Spleen (tissue), 13 donors: ENCODE measurements at places on chromosomes 5 and 9.

DNA sequence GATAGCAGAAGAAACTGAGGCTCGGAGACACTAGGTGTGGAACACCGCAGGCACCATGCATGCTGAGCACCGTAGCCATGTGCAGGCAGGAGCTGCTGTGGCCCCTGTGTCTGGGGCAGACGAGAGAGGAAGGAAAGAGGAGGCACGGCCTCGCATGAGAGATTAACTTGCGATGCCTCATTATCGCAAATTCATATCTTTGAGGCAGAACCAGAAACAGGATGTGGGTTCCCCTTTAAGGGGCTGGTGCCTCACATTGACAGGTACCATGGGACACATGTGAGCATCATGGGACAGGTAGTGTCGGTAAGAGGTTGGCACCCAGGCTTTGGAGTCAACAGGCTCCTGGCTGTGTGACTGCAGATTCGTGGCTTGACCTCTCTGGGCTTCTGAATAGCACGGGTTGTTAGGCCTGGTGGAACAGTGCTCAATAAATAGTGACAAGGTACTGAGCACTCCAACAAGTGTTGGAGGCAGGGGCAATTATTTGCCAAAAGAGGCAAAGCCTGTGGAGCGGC, 40.8 kb downstream of the NAIF1 start:
- no peak overlapping the region for H3K4me3 ChIP-seq
- no peaks in the 10 kb centered on the region for H3K27me3 ChIP-seq
- no peaks in the 10 kb centered on the region for H3K36me3 ChIP-seq
- peak overlapping the region; percentile 89 for H3K27ac ChIP-seq
- DNase-seq: peak; percentile 91

GRCh38 chr9:132486706-132487350, 76.8 kb downstream of the CFAP77 start:
- no peak overlapping the region for H3K27ac ChIP-seq
- H3K4me1 ChIP-seq: peaks cover 11% of the 10 kb centered on the region
- no peak for DNase-seq
- no peaks in the 10 kb centered on the region for H3K36me3 ChIP-seq

DNA sequence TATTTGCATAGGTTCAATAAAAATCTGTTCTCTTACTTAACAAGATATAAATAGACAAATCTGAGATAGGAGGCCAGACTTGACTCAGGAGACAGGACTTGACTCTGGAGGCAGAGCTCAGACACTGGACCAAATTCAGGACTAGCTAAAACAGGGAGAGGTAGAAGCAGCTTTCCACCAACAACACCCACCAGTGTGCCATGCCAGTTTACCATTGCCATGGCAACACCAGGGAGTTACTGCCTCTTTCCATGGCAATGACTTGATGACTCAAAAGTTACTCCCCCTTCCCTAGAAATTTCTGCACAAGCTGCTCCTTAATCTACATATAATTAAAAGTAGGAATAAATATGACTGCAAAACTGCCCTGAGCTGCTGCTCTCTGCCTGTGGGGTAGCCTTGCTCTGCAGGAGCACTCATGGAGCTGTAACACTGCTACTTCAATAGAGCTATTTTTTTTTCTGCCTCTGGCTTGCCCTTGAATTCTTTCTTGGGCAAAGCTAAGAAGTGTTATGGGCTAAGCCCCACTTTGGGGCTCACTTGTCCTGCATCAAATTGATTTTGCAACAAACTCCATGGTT, 473.0 kb downstream of the PLK2 start:
- no peaks in the 10 kb centered on the region for H3K27me3 ChIP-seq
- no peak for DNase-seq
- H3K4me3 ChIP-seq: no peak overlapping the region
- H3K4me1 ChIP-seq: no peaks in the 10 kb centered on the region

DNA sequence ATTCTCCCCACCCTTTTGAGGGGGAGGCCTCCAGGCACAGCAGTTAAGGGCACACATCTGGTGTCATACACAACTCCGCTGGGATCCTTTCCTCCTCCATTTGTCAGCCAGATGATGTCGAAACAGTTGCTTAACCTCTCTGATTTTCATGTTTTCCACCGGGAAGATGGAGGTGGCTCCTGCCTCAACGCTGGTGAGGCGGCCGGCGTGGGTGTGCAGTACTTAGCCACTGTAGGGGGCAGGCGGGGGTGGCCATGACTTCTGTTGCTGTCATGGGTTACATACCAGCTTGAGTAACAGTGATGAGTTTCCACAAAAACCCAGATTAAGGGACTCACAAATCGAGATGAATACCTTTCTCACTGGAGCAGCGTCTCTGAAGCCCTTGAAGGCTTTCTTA, 63.1 kb upstream of the EPB41L4B start:
- H3K27ac ChIP-seq: no peak overlapping the region
- no peak for DNase-seq
- H3K36me3 ChIP-seq: no peaks in the 10 kb centered on the region
- no peaks in the 10 kb centered on the region for H3K4me1 ChIP-seq
- H3K4me3 ChIP-seq: no peak overlapping the region
- no peaks in the 10 kb centered on the region for H3K27me3 ChIP-seq

DNA sequence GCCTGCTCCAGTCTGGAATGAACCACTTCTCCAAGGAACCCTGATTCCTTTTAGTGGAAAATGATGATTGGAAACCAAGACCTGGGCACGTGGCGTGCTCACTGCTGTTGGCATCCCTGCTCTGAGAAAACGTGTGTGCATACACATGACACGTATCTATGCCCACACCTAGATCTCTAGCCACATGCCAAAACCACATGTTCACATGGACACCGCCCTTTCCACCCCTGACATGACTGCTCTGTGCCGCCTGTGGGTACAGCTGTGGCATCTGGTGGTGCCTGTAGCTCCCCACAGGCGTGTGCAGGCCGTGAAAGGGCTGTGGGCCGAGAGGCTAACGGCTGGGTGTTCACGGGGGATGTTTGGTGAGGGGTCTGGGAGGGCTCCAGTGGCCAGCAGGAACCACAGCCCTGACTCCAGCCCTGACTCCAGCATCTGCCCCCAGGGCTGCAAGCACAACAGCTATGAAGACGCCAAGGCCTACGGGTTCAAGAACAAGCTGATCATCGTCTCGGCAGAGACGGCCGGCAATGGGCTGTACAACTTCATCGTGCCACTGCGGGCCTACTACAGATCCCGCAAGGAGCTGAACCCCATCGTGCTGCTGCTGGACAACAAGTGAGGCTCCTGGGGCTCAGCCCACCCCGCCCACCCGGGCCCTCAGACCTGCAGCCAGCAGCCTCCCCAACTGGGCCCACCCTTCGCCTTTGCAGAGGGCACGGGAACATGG, 75.1 kb downstream of the KCNT1 start:
- peaks cover 20% of the 10 kb centered on the region for H3K27me3 ChIP-seq
- no peaks in the 10 kb centered on the region for H3K36me3 ChIP-seq
- no peak overlapping the region for H3K27ac ChIP-seq
- no peaks in the 10 kb centered on the region for H3K4me1 ChIP-seq

- H3K36me3 ChIP-seq: no peaks in the 10 kb centered on the region
- H3K4me3 ChIP-seq: no peak overlapping the region
- no peaks in the 10 kb centered on the region for H3K4me1 ChIP-seq
Observed at GRCh38 chr5:171483551-171484135, 64.2 kb downstream of the FGF18 start.
